ENCODE measurements at places on chromosomes 5 and 9.

- DNase-seq, result no peak
These were observed 35.8 kb downstream of the HINT1 start for GRCh38 chr5:131129306-131129705.

DNA sequence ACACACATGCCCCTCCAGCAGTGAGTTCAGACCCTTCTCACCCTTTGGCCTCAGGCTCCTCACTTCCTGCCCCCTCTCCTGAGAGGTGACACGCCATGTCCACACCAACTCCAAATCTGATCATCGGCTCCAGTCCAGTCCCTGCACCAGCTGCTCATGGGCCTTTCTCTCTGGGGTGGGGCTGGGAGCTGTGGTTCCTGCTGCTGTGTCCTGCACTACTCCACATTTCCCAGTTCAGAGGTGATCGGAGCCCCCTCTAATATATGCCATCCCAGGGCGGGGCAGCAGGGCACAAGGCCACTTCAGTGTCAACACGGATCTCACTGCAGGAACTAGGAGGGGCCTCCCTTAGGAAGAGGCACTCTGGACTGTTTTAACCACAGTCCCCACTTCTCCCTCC is 91.5 kb downstream of the ADAMTS2 start:
- peak; percentile 43 for DNase-seq

DNA sequence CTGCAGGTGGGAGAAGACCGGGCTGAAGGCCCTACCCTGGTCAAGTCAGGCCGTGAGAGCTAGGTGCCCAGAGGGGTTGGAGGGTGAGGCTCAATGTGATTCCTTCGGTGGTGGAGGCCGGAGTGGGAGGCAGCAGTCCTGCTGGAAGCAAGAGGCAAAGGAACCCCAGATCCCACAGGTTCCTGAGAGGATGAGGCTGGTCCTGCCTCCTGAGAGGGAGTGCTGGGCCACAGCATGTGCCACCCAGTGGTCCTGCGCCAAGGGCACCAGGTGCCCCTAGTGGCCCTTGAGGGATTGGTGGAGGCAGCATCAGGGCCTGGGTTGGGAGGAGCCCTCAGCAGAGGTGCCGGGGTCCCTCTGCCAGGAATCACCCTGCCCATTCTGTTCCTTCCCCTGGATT is 59.1 kb downstream of the BARX1 start:
- DNase-seq, result peak; percentile 25

GRCh38 chr5:139178935-139179334 is 19.2 kb downstream of the SIL1 start:
- no peak for DNase-seq

- DNase-seq, result no peak
These were observed 189.3 kb downstream of the CDK5RAP2 start for GRCh38 chr9:120390637-120391190.

Measured in islet precursor cell (in vitro differentiated cells).